ENCODE measurements at places on chromosomes 16 and 17. TPM values are rescaled to one million over a fixed set of nuclear protein-coding genes. Genes with fewer than 3 reads are reported as not detected.

Gene IKZF3
- total RNA-seq: 0.22 TPM

GRCh38 chr16:82651921-82652601 lies 25.3 kb downstream of the CDH13 start:
- no peak for DNase-seq

DNA sequence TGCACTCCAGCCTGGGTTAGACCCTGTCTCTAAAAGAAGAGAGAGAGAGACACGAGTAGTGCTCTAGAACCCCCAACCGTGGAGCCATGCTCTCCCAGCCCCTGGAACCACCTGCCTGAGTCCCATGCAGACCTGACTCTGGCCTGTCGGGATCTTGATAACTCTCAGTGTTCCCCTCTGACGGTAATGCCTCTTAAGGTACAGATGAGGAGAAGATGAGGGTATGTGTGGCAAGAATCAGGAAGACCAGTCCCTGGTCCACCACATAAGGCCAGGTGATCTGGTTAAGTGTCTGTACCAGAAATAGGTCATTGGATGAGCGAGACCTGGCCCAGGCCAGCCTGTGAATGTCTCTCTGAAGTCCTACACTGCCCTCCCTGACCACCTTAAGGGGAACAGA lies 18.4 kb downstream of the OSBPL7 start:
- DNase-seq: no peak

DNA sequence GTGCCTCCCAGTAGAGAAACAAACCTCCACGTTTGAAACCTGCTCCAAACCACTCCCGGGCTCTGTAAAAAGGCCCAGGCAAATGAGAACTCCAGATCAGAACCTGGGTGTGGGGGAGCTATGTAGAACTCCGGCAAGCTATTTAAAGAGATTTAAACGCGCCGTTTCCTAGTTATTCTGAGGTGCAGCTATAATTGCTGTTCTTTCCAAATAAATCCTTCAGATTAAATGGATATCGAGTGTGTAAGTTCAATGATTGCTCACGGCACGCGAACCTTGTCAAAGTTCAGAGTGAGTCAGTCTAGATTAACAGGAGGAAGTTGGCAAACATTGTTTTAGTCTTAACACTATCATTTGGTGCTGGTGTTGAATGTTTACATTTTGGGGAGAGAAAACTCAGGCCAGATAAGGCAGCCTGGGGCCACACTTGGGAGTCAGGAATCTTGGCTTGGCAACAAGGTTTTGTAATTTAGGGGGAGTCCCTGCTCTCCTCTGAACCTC lies 92.9 kb upstream of the SALL1 start:
- no peak for DNase-seq

Measured in Right ventricle myocardium superior (tissue), 1 donor.